ENCODE measurements at places on chromosomes 12 and 14.

DNA sequence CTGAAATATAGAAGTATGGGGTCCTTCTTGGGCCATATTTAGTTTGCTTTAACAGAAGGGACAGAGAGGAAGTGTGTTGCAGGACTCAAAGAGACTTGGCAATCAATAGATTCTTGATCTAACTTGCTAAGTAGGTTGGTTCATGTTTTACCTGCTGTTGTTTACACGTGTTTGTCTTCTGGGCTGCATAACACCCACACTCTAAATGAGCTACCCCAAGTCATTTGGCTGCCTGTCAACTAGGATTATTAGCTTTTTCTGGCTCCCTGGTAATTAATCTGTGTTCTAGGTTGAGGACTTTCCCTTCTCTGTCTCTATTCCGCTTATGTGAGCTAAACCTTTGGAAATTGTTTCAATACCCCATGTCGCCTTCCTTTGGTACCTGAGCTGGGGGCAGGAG is 10.1 kb upstream of the TBPL2 start:
- no peak for DNase-seq

DNA sequence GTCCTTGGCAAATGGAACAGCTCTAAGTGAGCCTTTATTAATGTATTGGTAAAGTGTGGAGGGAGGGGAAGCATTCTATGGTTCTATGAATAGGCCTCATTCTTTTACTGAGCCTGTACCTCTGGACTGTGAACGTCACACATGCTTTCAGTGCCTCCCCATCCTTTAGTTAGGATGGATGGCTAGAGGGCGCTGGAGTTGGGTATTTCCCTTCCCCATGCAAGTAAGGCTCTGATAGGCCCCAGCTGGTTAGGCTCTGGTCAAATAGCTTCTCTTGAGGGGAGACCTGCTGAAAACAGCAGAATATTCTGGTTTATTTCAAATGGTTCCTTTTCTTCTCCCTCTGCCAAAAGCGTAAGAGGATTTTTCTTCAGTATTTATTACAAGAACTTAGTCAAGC is 860.9 kb upstream of the MDGA2 start:
- no peak for DNase-seq

DNA sequence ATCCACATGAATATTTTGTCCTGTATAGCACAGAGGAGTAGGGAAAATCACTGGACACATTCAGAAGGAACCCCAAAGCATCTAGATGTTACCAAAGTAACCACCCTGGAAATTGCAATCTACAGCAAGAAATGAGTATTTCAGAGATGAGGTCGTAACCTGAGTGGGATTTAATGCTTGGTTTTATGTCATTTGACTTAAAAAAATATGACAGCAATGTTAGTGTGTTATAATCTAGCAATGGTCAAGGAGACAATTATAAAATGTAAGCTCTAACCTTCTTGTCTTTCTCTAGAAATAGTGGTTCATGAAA is 256.6 kb downstream of the NAV3 start:
- DNase-seq: no peak

DNA sequence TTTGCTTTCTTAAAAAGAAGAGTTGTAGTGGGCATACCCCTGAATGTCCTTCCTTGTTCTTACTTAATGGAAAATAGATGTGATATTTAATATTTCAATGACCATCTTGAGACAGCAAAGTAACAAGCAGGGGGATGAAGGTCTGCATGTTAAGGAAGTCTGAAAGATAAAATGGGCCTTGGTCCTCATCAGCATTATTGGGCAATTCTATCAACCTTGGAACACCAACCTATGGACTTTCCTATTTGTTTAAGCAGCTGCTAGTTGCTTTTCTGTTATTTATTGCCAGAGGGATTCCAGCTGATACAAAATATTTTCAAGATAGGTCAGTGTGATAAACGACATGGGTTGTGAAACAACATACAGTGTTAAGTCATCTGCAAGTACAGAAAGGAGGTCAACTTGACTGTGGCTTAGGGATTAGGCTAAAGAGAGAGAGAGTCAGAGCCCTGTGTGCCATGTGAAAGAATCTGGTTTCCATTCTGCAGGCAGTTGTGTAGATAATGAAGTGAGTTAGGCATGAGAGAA is 16.4 kb upstream of the A2M start:
- no peak for DNase-seq

DNA sequence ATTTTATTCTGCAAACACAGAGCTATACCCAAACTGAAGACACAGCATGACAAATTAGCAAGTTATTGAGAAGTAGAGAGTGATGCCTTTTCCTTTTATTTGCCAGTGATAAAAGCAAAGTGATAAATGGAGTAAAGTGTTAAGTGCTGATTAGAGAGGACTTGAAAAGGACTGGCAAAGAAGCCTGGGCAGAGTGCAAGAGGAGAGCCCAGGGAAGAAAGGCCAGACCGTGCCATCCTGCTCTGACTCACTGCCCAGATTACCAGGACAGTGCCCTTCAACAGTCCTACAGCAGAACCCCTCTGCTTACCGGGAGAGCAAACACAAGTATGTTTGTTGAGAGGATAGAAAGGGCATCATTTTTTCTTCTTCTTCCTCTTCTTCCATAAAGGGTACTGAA is 106.5 kb downstream of the ETV6 start:
- DNase-seq: no peak

DNA sequence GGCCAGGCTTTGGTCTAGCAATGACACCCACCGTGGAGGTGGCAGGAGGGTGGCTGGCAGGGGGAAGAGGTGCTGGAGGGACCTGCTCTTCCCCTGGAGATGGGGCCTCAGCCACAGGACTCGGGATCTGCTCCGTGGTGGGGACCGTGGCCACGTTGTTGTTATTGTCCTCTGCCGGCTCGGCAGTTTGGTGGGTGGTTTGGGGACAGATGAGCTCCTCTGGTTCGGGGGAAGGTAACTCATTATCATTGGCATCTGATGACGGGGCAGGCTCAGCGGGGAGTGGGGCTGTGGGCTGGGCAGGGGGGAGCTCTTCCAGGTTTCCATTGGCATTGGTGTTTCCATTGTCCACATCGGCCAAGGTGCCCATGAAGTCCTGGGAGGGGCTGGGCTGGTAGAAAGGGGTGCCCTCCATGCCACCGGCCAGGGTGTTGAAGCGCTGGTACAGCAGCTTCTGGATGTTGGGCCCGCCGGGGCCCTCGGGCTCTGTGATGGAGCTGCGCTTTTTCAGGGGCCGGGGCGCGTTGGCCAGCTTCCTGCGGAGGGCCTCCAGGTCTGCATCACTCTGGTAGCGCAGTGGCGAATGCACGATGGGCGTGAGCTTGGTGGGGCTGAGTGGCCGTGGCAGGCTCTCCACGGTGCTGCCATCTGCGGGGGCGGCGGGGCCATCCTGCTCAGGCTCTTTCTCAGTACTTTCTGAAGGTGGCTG is 24.3 kb downstream of the ZFYVE21 start:
- DNase-seq: no peak

DNA sequence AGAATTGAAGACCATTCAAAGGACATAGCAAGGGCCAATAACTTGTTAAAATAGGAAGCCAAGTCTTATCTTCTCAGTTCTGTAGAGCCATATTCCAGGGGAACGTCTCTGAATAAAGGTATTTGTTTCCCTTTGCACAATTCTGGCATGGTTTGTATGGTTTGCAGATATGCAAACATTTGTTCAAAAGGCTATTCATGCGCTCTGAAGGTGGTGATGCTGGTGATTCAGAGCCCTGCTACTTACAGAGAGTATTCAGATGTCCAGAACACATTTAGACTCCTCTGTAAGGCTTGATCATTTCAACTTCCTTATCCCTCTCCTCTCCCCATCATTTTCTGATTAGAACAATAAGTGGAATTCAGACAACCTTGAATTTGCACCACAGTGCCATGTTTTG is 35.9 kb downstream of the SLC4A8 start:
- DNase-seq: no peak

DNA sequence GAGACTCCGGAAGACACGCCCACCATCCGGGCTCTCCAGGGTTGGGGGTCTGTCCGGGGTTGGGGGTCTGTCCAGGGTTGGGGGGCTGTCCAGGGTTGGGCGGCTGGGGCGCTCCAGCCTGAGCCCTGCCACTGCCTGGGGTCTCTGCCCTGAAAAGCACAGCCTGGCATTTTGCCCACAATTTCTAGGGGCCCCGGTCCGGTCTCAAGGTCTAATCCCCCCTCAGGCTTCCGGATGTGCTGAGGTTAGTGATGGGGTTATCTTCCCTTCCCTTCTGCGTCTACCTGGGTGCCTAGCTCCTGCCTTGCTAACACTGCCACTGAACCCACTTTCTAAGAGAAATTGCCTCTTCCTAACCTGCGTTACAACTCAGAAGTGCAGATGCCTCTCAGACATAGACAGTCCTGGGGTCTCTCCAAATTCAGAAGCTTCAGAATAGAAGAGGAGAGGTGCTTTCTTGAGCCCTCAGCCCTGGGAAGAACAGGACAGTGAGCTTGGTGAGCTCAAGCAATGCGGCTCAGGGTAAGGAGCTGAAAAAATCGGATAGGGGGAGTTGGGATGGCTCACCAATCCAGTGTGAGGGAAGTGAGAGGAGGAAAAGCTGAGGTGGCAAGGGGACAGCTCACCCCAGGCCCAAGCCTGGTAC is 5.7 kb downstream of the LHX5 start:
- no peak for DNase-seq

- no peak for DNase-seq
Measured at GRCh38 chr12:30706476-30706875, 10.8 kb upstream of the IPO8 start.

DNA sequence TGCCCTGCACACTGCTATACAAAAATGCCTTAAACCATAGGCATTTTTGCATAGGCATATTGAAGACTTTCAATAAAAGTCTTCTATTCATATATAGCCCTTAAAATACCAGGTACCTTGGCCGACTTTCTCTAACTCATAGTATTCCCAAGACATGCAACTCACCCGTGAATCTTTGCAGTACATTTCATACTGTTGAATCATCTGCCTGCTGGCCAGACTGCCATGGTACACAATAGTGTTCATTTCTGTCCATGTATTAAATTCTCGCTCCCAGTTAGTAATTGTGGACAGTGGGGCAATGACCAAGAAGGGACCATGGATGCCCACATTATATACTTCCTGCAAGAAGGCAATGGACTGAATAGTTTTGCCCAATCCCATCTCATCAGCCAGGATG is 24.3 kb upstream of the SUPT16H start:
- no peak for DNase-seq

DNA sequence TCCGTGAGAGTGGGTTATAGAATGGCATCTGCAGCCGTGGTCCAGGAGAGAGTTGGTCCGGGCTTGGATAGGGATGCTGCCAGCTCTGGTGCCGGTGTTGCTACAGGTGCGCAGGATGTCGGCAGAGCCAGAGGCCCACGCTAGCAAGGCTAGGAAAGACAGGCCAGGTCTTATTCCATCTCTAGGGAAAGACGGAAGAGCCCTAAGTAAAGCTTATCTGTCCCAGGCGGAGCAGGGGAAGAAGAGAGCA is 485 bp upstream of the PSME1 start:
- no peak for DNase-seq

GRCh38 chr12:92961949-92962348 is 32.9 kb upstream of the EEA1 start:
- DNase-seq: no peak

- no peak for DNase-seq
Measured at GRCh38 chr14:57999471-57999870, 133.6 kb upstream of the SLC35F4 start.

DNA sequence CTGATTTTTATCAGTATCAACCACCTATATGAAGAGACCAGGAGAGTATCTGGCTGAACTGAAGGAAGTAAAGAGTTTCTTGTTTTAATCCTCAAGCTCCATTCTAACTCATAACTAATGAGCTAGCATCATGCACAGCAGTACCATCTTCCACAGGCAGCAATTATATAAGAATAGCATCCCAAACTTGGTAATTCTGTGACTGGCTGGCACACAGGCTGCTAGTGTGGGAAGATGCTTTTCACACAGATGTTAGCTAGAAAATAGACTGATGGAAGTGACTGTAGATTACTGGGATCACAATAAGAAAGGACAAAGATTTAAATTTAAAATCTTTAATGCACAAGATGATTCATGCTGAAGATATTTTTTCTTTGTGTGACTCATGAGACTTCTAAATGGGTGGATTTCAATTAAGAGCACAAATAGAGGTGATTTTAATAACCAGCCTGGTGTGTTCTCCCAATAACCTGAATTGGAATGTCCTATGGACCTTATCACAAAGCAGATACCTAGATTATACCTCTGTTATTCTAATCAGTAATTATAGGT is 417.7 kb upstream of the ATXN7L3B start:
- no peak for DNase-seq

- DNase-seq: no peak
Measured at GRCh38 chr14:33441633-33442032, 503.0 kb downstream of the NPAS3 start.

DNA sequence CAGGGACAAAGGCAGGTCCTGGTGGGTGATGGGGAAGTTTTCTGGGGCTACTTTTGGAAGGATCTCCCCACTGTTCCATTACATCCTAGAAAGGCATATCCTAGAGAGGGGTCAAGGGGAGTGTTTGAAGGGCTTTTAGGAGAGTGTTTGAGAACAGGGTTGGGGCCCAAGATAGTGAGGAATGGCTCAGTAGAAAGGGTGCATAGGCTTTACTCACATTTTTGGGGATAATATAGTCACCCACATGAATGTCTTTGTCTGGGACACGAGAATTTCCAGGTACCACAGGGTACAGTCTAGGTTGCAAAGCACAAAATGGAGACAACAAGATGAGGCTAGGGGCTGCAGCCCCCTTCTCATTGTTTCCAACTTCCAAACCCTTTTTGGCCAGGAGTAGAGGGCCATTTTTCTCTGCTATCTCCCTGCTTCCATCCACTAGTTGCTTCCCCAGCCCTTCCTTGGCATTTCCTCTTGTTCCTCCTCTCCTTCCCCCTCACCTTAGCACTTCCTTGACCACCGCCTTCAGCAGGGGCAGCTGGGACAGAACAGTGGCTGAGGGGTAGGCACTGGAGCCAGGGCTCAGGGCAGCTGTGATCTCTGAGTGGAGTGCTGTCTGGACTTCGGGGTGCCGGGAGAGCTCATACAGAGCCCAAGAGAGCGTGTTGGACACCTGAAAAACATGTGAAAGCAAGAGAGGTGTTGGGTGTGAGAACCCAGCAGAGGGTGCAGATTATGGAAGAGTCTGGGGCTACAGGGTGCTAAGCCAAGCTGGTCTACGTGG is 2.8 kb downstream of the CYP27B1 start:
- DNase-seq: no peak

DNA sequence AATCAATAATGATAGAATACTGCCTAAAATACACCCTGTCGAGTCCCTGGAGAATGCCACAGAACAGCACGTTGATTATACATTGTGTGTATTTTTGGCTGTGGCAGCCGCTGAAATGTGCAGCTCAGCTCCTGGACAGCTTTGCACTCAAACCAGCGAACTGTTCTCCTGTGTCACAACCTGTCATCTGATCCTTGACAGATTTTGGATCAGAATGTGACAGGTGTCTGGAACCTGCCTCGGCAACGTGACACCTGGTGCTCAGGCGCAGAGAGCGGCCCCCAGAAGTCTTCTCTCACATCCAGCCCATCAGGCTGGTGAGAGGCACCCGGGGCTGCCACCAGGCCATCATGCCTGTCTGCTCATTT is 19.3 kb downstream of the MVK start:
- no peak for DNase-seq

GRCh38 chr14:90356925-90357324 is 25.2 kb upstream of the NRDE2 start:
- DNase-seq: no peak

All from AG04449 (cell line).